ENCODE measurements at places on chromosomes 6 and 20.
A peak's percentile ranks its signal among the peaks of the same experiment; 100 is the strongest.

DNA sequence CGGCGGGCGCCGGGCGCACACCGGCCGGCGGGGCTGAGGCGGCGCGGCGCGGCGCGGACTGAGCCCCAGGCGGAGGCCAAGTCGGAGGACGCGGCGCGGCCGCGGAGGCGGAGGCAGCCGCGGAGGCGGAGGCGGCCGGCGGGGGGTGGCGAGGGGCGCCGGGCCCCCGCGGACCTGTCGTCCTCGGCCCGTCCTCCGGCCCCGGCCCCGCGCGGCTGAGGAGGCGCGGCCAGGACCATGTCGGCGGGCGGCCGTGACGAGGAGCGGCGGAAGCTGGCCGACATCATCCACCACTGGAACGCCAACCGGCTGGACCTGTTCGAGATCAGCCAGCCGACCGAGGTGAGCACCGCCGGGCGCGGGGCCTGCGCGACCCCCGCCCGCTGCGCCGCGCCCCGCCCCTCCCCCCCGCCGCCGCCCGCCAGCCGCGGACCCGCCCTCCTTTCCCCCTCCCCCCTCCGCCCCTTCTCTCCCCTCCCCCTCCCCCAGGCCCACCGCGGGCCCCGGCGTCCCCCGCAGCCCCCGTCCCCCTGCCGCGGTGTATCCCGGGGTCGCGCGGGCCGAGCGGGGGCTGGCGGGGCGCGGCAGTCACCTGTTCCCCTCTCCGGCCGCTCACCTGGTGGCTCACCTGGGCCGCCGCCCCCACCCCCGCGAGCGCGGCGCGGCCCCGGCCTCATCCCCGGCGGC, at the start of gene AFDN:
TSS of gene AFDN (plus strand) at position 16 of the 687 bp plus-strand sequence. CDS start at position 238, 222 bp downstream.
- no peak for DNase-seq

DNA sequence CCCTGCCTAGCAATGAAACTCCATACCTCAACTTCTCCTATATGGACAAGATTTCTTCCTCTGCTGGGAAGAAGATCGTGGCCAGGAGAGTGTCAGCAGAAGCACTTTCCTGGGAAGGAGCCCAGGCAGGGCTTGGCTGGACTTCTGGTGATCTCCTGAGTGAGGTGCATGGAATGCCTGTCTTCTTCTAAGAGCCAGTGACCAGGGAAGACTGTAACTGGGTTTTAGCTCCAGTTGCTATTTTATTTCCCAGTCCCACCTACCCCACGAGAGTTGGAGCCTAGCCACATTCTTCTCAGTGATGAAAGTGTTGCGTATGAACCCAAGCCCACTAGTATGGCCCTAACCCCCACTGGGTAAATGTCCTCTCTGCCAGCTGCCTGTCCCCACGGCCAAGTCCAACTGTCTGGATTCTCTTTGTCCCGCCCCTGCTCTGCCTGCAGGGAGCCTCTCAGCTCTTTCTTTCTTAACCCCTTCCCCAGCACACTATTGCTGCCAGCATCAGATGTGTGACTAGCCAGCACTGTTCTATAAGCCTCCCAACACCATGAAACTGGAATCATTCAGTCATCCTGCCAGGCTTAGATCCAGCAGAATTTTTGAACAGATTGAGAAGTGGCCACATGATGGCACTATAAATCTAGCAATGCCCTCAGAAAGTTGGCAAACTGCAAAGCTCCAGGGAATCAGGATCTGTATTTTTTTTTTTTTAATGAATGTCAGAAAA, 69.8 kb upstream of the FAM184A start:
- DNase-seq: no peak

- no peak for DNase-seq
Measured at GRCh38 chr6:136969930-136970329, 47.8 kb downstream of the SLC35D3 start.

DNA sequence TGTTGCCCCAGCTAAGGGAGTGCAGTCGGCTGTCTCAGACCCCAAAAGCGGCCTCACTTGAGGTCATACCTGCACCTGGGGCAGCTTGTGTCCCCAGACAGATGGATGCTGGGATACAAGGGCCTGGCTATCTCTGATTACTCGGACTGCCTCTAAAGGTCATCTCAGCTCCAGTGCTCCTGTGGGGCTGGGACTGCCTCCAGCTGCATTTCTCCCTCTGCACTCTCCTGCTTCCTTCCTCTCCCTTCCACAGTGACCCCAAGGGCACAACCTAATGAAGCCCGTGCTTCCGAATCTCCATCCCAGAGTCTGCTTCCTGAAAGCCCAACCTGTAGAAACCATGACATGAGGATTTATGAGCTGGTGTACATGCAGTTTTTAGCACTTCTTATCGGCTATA, 22.8 kb upstream of the OCSTAMP start:
- DNase-seq: no peak

- no peak for DNase-seq
Measured at GRCh38 chr6:12967686-12968085, 251.1 kb downstream of the PHACTR1 start.

- no peak for DNase-seq
Measured at GRCh38 chr6:77474286-77474956, 11.1 kb upstream of the HTR1B start.

- DNase-seq: no peak
Measured at GRCh38 chr20:53870426-53871315, 199.7 kb downstream of the BCAS1 start.

DNA sequence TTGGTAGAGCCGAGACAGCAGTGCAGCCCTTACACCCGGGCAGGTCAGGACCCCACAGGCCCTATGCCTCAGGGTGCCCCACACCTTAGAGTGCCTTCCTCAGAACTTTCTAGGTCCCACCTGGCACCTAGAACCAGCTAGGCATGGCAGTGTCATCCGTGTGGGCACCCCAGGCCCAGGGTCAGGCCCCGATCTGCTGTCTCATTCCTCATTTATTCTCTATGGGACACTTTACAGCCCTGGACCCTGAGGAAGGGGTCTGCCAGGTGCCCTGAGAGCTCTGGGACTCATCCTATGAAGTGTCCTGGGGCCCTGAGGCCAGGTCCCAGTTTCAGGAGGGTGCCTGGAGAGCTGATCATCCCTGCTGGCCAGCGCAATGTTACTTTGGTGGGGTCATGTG, 8.1 kb upstream of the BPI start:
- DNase-seq: no peak

- DNase-seq: no peak
Measured at GRCh38 chr6:116387374-116387773, 16.6 kb downstream of the DSE start.

DNA sequence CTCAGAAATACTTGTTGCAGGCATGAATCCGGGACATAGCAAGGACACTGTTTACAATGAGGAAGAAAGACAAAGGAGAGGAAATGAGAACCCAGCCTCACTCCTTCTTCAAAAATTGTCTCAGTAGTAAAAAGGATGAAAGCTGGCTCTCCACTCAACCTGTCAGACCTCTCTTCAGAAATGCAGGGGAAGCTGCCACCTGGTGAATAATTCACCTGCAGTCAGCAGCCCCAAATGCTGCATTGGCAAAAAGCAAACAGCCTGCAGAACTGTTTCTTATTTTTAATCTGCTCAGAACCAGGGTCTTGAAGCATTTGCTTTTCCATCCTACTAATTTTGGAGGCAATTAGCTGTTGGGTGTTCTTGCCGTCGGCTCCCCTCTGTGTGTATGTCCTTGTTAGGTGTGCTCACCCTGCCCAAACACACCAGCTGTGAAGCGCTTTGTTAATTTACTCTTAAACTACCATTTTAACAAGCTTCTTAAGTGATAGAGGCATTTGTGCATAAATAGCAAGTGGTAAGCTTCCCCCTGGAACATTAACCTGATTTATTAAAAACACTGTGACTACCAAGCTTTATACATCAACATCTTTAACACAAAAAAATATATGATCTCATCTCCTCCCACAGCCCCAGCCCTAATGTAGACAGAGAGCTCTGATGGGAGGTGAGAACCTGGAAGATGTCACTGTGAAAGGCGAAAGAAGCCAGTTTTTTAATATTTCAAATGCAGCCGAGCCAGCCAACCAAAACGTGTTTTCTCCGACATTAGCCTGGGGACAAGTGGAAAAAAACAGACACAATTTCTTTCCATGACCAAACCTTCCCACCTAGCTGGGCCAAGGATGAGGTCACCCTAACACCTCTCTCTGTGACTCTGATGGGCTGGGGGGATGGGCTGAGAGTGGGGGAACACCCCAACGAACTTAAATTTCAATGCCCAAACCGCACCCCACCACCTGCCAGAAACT, 451.0 kb upstream of the SULF2 start:
- no peak for DNase-seq

DNA sequence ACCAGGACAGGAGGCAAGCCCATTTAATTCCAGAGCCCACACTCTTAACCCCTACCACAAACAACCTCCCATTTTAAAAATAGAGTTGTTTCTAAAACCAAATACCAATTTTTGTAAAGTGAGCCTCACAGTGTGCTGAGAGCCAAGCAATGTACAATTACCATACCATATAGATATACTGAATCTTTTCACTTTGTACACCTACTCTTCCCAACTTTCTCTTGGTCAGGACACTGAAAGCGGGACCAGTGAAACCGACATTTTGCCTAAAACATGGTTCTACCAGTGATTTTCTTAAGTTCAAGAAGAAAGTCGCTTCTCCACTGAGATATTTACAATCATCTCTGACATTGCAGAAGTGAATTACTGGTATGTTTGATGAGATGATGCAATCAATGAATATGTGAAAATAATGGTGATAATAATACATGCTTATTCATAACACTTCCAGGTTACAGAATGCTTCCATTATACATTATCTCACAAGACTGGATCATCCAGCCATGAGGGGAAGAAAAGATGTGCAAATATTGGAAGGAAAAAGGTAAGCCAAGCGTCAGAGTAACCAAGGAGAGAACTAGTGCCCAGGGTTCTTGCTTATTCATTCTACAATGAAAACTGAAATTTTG, 74.1 kb downstream of the HIVEP2 start:
- no peak for DNase-seq

DNA sequence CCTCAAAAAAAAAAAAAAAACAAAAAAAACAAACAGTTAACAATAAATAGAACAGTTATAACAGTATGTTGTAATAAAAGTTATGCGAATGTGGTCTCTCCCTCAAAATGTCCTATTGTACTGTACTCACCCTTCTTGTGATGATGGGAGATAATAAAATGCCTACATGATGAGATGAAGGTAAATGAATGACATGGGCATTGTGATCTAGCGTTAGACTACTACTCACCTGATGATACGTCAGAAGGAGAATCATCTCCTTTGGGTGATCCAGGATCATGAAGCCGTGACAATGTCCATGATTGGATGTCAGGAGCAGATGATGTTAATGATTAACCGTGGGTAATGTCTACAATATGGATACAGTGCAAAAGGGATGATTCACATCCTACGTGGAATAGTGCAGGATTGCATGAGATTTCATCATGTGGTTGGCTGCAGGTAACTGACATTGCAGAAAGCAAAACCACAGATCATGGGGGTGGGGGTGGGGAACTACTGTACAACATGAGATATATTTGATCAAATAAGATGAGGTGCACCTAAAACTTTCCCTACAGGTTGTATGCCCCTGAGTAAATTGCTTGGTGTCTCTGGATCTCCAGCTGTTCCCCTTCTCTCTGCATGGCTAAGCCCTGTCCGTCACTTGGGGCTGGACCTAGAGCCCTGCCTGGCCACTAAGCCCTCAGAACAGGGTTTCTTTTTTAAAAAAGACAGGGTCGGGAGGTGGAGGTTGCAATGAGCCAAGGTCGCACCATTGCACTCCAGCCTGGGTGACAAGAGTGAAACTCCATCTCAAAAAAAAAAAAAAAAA, 6.2 kb upstream of the RBCK1 start:
- no peak for DNase-seq

GRCh38 chr20:8254911-8255582, 123.0 kb downstream of the PLCB1 start:
- DNase-seq: no peak

DNA sequence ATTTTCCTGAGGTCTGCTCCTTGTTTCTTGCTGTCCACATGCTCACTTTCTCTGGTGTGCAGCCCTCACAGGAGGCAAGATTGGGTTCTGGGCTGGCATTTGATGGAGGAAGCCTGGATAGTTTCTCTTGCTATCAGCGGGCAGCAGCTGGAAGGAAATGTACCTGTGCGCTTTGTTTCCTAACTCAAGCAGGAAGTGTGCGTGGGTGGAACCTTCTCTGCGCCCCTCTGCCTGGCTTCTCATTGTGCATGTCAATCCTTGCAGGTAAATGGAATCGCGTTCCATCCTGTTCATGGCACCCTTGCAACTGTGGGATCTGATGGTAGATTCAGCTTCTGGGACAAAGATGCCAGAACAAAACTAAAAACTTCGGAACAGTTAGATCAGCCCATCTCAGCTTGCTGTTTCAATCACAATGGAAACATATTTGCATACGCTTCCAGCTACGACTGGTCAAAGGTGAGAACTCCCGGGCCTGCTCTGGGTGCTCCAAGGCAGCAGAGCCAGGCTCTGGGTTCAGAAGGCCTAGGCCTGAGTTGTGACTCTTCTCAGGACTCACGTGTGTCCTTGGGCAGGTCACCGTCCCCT, 16.8 kb upstream of the RBM38 start:
- DNase-seq: no peak

DNA sequence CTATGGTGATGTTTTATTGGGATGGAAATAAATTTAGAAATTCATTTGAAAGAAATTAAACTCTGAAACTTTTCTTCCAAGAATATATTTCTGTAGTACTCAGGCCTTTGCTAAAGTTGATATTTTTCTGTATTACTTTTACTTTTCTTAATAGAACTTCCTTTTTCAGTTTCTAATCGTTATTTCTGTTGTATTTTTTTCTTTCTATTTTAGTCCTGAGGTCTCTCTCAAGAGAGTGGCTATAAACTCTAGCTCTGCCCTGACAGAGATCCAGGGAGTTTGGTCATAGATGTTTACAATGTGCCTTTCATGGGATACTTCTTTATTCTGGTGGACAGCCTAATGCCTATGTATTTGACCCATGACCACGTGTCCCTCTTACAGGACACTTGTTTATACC, 51.0 kb downstream of the OR2B6 start:
- DNase-seq: no peak

- peak; percentile 82 for DNase-seq
Measured at GRCh38 chr6:158653577-158654354, 3.9 kb downstream of the SYTL3 start.

- no peak for DNase-seq
Measured at GRCh38 chr20:17987988-17988387, 19.2 kb downstream of the MGME1 start.

DNA sequence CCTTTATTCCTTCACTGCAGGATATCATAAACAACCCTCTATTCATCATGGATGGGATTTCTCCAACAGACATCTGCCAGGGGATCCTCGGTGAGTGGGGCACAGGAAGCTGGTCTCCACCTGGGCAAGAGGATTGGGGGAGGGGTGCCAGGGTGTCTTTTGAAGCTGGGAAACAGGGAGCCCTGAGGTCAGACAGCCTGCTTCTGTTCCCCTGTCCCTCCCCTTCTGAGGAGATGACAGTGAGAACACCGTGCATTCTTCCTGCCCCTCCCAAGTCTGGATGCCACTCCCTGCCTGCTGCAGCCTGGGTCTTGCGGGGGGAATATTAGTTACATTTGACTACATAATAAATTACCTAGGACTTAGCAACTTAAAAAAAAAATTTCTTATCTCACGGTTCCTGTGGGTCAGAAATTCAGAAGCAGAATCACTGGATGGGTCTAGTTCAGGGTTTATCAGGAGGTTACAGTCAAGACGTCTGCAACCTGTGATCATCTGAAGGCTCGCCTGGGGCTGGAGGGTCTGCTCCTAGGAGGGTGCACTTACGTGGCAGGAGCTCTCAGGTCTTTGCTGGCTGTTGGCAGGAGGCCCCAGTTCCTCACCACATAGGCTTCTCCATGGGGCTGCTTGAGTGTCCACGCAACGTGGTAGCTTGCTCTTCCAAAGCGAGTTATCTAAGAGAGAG, 11.4 kb downstream of the CAPN11 start:
- no peak for DNase-seq

- no peak for DNase-seq
Measured at GRCh38 chr6:53828215-53828614, 33.4 kb downstream of the LRRC1 start.

GRCh38 chr20:20036756-20037155, 15.5 kb downstream of the CRNKL1 start:
- no peak for DNase-seq
